ENCODE measurements at places on chromosomes 5 and 9.

- no peak for DNase-seq
Measured at GRCh38 chr9:34777666-34778065, 67.7 kb upstream of the CCL21 start.

- DNase-seq: no peak
Measured at GRCh38 chr5:160919626-160920025, 67.6 kb upstream of the ATP10B start.

DNA sequence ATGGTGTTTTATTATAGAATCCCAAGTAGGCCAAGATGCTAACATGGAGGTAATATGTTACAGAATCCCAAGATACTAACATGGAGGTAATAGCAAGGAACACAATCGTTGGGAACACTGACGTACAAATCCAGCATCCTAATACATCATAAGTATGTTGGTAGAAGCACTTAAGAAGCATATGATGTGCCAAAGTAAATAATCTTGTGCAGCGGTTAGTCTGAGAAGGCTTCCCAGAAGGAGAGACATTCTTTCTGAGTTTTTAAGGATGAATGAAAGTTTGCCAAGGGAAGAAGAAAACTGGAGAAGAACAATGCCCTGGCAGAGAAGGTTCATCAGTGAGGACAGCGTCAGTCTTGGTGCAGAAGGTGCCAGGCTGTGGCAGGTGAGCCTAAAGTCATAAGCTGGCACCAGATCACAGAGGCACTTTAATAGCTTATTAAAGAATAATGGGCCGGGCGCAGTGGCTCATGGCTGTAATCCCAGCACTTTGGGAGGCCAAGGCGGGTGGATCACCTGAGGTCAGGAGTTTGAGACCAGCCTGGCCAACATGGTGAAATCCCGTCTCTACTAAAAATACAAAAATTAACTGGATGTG lies 294.5 kb upstream of the PIK3R1 start:
- DNase-seq: peak; percentile 70

DNA sequence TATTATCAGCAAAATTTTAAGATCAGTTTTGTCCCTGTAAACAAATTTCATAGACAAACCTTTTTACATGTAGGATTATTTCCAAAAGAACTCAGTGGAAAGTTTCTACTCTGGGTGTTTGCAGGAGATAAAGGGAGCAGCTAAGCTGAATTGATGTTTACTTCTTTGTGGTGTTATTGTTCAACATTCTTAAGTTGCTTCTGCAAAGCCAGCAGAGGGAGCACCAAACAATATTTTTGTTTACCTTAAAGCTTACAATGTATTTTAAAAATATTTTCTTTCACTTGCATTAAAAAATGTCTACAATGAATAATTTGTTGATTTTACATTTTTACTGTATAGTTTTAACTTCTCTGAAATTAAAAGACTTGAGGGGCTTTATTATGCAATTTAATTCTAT lies 135.4 kb downstream of the ATG10 start:
- DNase-seq: peak; percentile 26

GRCh38 chr5:31581498-31582099 lies 49.5 kb downstream of the C5orf22 start:
- DNase-seq: peak; percentile 27

DNA sequence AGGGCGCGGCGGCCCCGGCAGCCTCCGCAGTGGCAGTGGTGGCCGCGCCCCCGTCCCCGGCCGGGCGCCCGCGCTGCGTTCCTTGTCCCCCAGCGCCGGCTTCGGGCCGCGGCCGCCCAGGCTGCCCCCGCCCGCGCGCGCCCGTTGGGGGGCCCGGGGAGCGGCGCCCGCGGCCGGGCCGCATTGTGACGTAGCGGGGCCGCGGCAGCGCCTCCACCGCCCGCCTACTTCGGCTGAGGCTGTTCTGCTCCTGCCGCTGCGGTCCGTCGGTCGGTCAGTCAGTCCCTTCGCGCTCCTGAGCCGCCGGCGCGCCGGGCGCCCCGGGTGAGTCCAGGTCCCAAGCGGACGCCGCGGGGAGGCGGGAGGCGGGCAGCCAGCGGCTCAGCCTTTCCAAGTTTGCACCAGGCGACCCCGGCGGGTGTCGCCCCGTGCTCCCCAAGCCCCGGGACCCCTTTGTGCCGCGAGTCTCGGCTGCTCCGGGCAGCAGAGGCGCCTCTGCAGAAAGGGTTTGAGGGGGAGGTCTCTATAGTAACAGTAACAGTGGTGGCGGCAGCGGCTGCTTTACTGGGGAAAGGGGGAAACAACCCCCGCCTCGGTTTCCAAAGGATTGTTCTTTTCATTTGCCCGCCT lies at the start of gene SNCAIP:
SNCAIP (plus strand) TSS at position 277 of the 630 bp plus-strand sequence. CDS start 78,898 bp downstream, outside the sequence.
- no peak for DNase-seq

DNA sequence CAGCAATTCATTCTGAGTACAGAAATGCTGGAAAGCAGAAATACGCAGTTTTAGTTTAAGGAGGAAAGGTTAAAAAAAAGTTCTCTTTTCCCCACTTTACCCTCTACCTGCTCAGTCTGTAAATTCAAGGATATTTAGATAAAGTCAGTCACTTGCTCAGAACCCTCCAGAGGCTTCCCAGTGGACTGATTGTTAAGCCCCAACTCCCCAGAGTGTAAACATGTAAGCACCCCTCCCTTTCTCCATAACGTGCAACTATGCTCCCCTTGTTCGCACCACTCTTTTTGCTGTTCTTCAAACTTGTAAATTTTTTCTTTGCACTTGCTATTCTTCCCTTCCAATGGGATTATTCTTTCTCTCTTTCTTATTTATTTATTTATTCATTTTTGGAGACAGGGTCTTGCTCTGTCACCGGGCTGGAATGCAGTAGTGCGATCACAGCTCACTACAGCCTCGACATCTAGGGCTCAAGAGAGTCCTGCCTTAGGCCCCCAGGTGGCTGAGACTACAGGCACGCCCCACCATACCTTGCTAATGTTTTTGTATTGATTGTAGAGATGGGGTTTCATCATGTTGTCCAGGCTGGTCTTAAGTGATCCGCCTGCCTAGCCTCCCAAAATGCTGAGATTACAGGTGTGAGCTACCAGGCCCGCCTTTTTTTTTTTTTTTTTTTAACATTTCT lies 32.5 kb upstream of the ERBIN start:
- no peak for DNase-seq

DNA sequence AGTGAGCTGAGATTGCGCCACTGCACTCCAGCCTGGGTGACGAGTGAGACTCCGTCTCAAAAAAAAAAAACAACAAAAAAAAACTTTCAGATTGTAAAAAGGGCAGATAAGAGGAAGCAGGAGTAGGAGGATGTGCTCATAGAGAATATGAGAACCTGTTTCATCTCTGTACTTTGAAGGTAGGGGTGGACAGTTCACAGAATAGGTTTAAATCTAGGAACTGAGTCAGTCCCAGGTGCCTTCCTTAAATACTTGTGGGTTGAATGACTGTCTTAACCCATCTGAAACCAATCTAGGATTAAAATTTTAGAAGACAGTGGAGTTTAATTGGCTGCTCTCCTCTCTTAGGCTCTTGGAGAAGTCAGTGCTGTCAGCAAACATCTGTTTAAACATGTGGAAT lies 12.4 kb downstream of the POLK start:
- DNase-seq: no peak

All from LNCaP clone FGC (cell line).